ENCODE measurements at places on chromosomes 11 and 22. TPM values are rescaled to one million over a fixed set of nuclear protein-coding genes. Genes with fewer than 3 reads are reported as not detected.

- no peak for DNase-seq
- H3K4me3 ChIP-seq = no peak overlapping the region
- no peak overlapping the region for H3K27ac ChIP-seq
- H3K36me3 ChIP-seq = no peaks in the 10 kb centered on the region
- no peaks in the 10 kb centered on the region for H3K4me1 ChIP-seq
Measured at GRCh38 chr22:38026130-38027111, 30.8 kb upstream of the PICK1 start.

DNA sequence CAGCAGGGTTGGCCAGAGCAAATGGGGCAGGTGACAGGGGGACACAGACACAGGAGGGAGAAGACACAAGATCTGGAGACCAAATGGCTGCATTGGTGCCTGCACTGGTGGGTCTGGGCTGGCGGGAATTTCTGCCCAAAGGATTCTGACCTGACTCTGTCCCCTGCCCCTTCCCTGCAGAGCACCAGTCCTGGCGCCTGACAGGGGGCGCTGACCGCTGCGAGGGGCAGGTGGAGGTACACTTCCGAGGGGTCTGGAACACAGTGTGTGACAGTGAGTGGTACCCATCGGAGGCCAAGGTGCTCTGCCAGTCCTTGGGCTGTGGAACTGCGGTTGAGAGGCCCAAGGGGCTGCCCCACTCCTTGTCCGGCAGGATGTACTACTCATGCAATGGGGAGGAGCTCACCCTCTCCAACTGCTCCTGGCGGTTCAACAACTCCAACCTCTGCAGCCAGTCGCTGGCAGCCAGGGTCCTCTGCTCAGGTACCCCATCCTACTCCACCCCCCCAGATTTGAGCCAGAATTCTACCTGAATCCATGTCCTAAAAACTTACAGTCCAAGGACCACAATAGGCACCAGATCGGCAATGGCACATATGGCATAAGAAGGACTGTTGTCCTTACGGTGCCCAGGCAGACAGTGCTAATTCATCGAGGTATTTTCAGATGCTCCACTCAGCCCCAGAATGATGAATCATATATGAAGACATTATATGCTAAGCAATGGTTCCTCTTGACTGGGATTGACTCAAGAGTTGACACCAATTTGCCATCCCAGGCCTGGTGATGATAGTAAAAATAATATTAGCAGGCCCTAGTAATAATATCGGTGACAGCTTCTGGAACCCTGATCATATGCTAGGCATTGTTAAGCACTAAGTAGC is 38.2 kb downstream of the CD6 start:
- no peak for DNase-seq
- H3K4me3 ChIP-seq = no peak overlapping the region
- H3K4me1 ChIP-seq = peaks cover 51% of the 10 kb centered on the region

GRCh38 chr22:35630387-35630793 is 13.3 kb upstream of the MB start:
- H3K4me1 ChIP-seq = peaks cover 35% of the 10 kb centered on the region
- H3K36me3 ChIP-seq = no peaks in the 10 kb centered on the region
- H3K4me3 ChIP-seq = no peak overlapping the region
- DNase-seq = no peak
- peaks cover 10% of the 10 kb centered on the region for H3K27me3 ChIP-seq

GRCh38 chr11:30652801-30653200 is 66.6 kb upstream of the MPPED2 start:
- no peaks in the 10 kb centered on the region for H3K36me3 ChIP-seq
- no peak overlapping the region for H3K4me3 ChIP-seq
- H3K4me1 ChIP-seq = no peaks in the 10 kb centered on the region
- H3K27ac ChIP-seq = no peak overlapping the region
- DNase-seq = no peak

DNA sequence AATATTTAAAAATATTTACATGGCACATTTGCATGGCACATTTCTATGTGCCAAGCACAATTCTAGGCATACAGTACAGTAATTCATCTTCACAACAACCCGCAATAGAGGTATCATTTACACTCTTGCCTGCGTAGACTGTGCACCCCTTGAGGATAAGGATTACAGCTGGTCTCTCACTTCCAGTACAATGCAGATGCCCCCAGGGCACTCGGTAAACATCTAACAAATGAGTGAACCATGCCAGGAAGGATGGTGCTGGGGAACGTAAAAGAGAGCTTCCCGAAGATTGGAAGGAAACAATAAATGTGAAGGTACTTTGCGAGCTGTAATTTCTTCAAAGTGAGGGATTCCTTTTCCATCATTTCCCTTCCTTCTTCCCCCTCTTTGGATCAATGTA is 1.3 kb downstream of the PRPF19 start:
- H3K36me3 ChIP-seq = peaks cover 37% of the 10 kb centered on the region
- H3K4me1 ChIP-seq = peaks cover 42% of the 10 kb centered on the region
- DNase-seq = no peak
- peak overlapping the region; percentile 80 for H3K4me3 ChIP-seq
- H3K27ac ChIP-seq = peak overlapping the region; percentile 89

- no peaks in the 10 kb centered on the region for H3K27me3 ChIP-seq
- H3K4me1 ChIP-seq = no peaks in the 10 kb centered on the region
- no peak overlapping the region for H3K27ac ChIP-seq
- DNase-seq = peak; percentile 8
- no peaks in the 10 kb centered on the region for H3K36me3 ChIP-seq
Measured at GRCh38 chr11:15667127-15667725, 552.5 kb downstream of the INSC start.

- no peak overlapping the region for H3K4me3 ChIP-seq
- DNase-seq = no peak
- H3K27ac ChIP-seq = peak overlapping the region; percentile 49
- peaks cover 46% of the 10 kb centered on the region for H3K4me1 ChIP-seq
- H3K36me3 ChIP-seq = peaks cover 3% of the 10 kb centered on the region
- H3K27me3 ChIP-seq = no peaks in the 10 kb centered on the region
Measured at GRCh38 chr11:114196997-114197703, 99.0 kb upstream of the NNMT start.

- H3K4me1 ChIP-seq = no peaks in the 10 kb centered on the region
- DNase-seq = no peak
- no peaks in the 10 kb centered on the region for H3K27me3 ChIP-seq
- no peak overlapping the region for H3K4me3 ChIP-seq
Measured at GRCh38 chr11:44266056-44266780, 43.7 kb downstream of the ALX4 start.

DNA sequence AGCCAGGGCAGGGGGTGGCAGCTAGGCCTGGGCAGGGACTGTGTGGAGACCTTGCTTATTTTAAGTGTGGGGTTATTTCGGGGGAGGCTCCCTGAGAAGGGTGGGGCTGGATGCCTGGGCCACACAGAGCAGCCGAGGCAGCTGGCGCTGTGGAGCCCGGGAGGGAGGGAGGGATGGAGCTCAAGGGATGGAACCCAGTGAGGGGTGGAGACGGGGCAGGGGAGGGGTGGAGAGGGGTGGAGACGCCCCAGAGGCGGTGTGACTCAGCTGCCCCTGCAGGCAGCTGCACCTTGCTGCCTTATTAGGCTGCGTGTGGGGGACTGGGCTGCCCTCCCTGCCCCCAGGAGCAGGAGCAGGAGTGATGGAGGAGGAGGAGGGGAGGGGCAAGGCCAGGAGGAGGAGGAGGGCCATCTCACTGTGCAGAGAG is 9.8 kb upstream of the TSSC4 start:
- no peaks in the 10 kb centered on the region for H3K27me3 ChIP-seq
- peaks cover 46% of the 10 kb centered on the region for H3K4me1 ChIP-seq
- peak overlapping the region; percentile 73 for H3K27ac ChIP-seq
- DNase-seq = no peak

DNA sequence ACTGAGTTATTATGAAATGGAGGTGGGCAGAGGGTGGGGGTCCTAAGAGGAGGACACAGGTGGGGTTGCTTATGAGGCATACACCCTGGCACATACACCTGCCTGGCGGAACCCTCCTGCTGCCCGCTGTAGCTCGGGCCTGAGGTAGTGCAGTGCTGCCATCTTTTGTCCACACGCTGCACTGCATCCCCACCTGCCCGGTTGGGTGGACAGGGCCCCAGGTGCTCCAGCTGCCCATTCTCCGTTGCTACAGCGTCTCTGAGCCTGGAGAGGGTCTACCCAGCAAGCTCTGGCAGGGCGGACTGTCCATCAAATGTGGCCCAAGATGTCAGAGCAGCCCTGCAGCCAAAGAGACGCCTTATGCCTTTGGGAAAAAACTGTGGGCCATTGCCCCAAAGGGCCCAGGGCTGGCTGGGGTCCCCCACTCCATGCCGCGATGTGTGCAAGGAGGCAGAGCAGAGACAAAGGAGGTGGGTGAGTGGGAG is 131.2 kb downstream of the BUD13 start:
- no peaks in the 10 kb centered on the region for H3K4me1 ChIP-seq
- no peak overlapping the region for H3K4me3 ChIP-seq
- no peaks in the 10 kb centered on the region for H3K27me3 ChIP-seq
- H3K36me3 ChIP-seq = no peaks in the 10 kb centered on the region
- H3K27ac ChIP-seq = no peak overlapping the region

DNA sequence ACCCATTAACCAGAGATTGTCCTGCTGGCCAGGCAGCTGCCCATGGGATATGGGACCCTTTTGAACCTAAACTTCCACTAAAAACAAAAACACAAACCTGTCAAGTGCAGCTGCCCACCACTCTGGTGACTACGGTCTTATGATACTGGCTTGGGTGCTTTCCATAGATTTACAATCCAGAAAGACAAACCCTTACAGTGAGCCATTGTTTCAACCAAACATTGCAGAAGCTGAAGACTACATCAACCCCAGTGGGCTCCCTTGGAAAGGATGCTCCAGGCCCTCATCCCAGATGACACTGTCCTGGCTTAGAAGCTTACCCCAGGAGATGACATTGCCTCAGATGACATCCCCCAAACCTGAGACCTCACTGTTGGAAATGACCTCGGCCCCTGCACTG is 56.9 kb upstream of the WNT11 start:
- no peak for DNase-seq
- H3K27ac ChIP-seq = no peak overlapping the region
- H3K4me1 ChIP-seq = no peaks in the 10 kb centered on the region
- H3K4me3 ChIP-seq = no peak overlapping the region
- H3K27me3 ChIP-seq = peaks cover 15% of the 10 kb centered on the region

DNA sequence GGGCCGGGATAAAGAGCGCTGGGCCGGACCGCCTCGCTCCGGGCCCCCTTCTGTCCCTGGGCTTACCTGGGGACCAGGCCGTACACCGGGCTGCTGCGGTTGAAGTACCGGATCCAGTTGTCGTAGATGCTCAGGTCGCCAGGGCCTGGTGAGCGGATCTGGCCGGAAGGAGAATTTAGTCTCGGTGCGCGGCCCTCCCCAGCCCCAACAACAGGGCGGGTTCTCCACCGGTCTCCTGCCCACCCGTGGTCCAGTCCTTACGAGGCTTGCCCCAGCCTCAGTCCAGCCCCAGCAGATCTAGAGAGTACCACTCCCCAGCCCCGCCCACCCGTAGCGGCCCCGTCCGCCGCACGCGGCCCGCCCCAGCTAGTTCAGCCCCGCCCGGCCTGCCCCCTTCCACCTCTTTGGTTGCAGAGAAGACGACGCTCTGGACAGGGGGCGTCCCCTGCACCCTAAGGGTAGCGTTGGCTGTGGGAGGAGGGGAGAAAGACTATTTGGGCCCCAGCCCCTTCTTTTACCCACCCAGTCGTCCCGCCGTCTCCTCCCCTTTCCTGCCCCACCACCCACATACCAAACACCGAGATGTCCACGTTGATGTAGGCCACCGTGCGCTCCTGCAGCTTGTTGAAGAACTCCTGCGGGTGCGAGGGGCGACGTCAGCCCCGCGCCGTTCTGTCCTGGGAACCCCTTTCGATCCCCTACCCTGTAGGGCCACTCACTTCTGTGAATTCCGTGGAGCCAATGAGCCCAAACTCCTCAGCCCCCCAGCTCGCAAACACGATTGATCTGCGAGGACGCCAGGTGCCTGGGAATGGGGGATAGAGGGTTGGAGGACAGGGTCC is 6.8 kb downstream of the SAC3D1 start:
- H3K27ac ChIP-seq = peak overlapping the region; percentile 77
- no peaks in the 10 kb centered on the region for H3K27me3 ChIP-seq
- DNase-seq = no peak

- DNase-seq = peak; percentile 57
- H3K4me3 ChIP-seq = peak overlapping the region; percentile 99
- H3K27ac ChIP-seq = peak overlapping the region; percentile 100
- H3K36me3 ChIP-seq = peaks cover 16% of the 10 kb centered on the region
- peaks cover 4% of the 10 kb centered on the region for H3K27me3 ChIP-seq
Measured at GRCh38 chr11:118791961-118792569, 1.1 kb upstream of the DDX6 start.

- H3K27me3 ChIP-seq = peaks cover 25% of the 10 kb centered on the region
- no peak overlapping the region for H3K4me3 ChIP-seq
- no peak for DNase-seq
- peaks cover 14% of the 10 kb centered on the region for H3K4me1 ChIP-seq
Measured at GRCh38 chr11:93547773-93548172, 4.6 kb upstream of the SMCO4 start.

- peaks cover 17% of the 10 kb centered on the region for H3K4me1 ChIP-seq
- peaks cover 55% of the 10 kb centered on the region for H3K27me3 ChIP-seq
- H3K4me3 ChIP-seq = no peak overlapping the region
Measured at GRCh38 chr11:72670041-72670440, 4.2 kb downstream of the PDE2A start.

DNA sequence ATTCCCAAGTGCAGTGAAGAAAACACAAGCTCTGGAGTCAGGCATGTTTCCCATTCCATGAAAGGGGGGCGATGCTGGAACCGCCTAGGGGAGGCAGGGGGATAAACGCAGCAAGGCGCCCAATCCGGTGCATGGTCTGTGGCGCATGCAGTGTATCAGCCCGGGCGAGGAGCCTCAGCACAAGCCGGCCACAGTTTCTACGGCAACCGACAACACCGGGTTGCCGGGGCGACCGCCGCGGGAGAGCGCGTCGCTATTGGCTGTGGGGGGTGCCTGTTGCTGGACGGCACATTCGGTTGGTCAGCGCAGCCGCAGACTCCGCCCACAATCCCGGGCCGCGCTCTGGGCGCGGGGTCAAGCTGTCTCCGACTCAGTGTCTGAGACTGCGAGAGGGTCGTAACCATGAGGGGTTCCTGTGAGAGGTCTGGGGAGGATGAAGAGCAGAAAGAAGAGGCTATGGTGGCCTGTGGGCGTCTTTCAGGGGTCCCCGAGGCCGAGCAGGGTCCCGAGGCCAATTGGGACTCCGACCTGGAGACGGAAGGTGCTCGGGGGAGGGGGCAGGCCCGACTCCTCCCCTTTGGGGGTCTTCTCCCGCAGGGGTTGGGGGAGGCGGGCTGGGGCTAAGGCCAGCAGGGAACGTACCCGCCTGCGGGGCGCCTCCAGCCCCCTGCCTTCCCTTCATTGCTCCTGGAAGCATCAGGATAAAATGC is at the start of gene LRRC74B:
Gene LRRC74B, plus strand, starts transcription at position 362 of the 710 bp plus-strand sequence. Its CDS starts 41 bp downstream, at position 403.
- H3K4me3 ChIP-seq = peak within 1 kb of the TSS; percentile 50
- peak; percentile 81 for DNase-seq
- H3K4me1 ChIP-seq = peaks cover 25% of the 10 kb centered on the region
- no peaks in the 10 kb centered on the region for H3K36me3 ChIP-seq
- no peak within 1 kb of the TSS for H3K27ac ChIP-seq

- no peak for DNase-seq
- no peaks in the 10 kb centered on the region for H3K27me3 ChIP-seq
- no peak overlapping the region for H3K4me3 ChIP-seq
Measured at GRCh38 chr11:126328444-126328843, 24.6 kb downstream of the DCPS start.

- H3K27me3 ChIP-seq = no peaks in the 10 kb centered on the region
- no peak overlapping the region for H3K4me3 ChIP-seq
- no peak overlapping the region for H3K27ac ChIP-seq
- H3K4me1 ChIP-seq = no peaks in the 10 kb centered on the region
Measured at GRCh38 chr11:1129143-1129610, 28.6 kb upstream of the MUC5AC start.

ADAMTS15 gene
- total RNA-seq = 0.05 TPM

OR5P2 gene
- not detected for total RNA-seq

LRRC75B gene
- total RNA-seq = 0.91 TPM

WBP2NL gene
- total RNA-seq = 1.3 TPM

SLC17A6 gene
- total RNA-seq = not detected

XRCC6 gene
- total RNA-seq = 308 TPM

LARGE1 gene
- 0.18 TPM for total RNA-seq

DRD4 gene
- 0.76 TPM for total RNA-seq

Data from activated CD8-positive, alpha-beta T cell treated with anti-CD3 and anti-CD28 coated beads, Interleukin-2, amount 10 ng/mL, durations not matched to agents 7 days and 5 days (primary cell).